ENCODE measurements at places on chromosomes 5 and 9.

DNA sequence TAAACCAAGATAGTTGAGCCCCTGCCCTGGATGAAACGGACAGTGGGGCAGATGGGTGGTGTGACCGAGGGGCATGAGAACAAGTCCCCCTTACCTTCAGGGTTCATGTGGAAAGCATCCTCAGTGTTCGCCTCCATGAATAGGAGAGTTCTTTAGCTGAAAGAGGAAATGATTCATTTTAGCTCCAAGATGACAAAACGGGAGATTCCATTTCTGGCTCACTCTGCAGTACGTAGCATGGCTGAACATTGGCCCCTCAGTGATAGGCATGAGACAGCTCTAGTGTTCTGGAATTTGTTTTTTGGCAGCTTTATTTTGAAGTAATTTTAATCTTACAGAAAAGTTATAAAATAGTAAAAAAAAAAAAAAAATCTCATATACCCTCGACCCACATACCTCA, 70.2 kb upstream of the AGXT2 start:
- DNase-seq, result no peak

DNA sequence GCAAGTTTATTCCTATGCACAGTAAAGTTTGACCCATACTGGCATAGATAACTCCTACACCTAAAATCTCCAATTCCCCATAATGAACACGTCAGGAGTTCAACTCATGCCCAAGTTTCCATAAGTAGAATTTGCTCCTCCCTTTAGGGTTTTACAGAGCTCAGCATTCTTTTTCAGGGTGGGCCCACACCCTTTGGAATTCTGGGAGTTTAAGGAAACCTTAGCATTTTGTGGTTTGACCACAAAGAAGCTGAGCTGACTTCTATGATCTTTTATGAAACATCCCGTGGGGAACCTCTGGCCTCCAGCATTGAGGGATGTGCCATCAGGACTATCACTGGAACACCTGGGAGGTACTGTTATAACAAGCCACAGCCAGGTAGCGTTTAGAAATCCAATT, 220.6 kb upstream of the MAP3K1 start:
- no peak for DNase-seq

DNA sequence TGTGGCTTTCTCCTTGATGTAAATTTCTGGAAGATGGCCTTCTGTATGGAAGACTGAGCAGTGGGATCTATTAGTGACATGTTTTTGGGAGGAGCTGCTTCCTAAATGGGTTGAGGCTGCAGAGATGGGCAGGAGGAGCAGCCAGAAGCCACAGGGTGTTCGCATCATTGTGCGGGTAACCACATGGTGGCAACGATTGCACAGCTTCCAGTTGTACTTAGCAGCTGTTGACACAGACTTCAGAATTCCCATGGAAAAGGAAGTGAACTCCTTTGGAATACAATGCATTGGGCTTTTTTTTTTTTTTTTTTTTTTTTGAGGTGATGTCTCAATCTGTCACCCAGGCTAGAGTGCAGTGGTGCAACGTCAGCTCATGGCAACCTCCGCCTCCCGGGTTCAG, 297.3 kb downstream of the NR3C1 start:
- no peak for DNase-seq

- DNase-seq, result no peak
These were observed 76.0 kb upstream of the TBCA start for GRCh38 chr5:77852068-77852513.
